Foreskin keratinocyte (primary cell): ENCODE measurements at places on chromosomes 2 and 18.

GRCh38 chr2:67039517-67040103 lies 357.5 kb upstream of the ETAA1 start:
- DNase-seq, result no peak

DNA sequence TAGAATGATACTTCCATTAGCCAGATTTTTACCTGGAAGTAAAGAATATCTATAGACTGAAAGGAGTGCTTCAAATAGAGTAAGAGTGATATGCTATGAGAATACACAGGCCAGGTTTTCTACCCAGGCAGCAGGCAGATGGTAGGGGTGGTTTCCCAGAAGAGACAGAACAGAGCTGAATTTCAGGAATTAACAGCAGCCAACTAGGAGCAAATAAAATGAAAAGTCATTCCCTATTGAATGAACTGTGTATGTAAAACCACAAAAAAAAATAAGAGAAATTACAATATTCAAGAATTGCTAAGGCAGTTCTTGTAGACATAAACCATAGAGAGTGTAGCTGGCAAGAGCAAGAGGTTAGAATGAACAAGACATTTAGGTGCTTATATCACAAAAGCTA lies 336.8 kb downstream of the KCNJ3 start:
- DNase-seq, result no peak

- DNase-seq, result no peak
Observed at GRCh38 chr2:47558116-47558767, 155.3 kb downstream of the MSH2 start.

- DNase-seq, result no peak
Observed at GRCh38 chr2:134782107-134782506, 56.3 kb upstream of the ACMSD start.

DNA sequence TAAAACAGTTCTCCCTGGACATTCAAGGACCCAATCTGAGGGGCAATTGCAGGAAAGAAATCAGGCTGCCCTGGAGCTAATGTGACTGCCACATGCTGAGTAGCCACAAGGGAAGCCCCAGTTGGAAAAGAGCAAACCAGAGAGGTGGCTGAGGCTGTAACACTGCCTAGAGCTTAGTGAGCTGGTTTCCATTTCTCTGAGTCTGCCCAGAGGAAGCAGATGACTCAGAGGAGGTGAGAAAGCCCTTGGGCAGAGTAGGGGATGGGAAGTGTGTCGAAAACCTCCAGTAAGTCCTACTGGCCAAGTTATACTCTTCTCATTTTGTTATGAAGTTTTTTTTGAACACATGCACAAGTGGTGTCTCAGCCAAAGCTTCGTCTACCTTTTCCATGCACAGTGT lies 753.0 kb downstream of the CNTNAP5 start:
- peak; percentile 3 for DNase-seq

DNA sequence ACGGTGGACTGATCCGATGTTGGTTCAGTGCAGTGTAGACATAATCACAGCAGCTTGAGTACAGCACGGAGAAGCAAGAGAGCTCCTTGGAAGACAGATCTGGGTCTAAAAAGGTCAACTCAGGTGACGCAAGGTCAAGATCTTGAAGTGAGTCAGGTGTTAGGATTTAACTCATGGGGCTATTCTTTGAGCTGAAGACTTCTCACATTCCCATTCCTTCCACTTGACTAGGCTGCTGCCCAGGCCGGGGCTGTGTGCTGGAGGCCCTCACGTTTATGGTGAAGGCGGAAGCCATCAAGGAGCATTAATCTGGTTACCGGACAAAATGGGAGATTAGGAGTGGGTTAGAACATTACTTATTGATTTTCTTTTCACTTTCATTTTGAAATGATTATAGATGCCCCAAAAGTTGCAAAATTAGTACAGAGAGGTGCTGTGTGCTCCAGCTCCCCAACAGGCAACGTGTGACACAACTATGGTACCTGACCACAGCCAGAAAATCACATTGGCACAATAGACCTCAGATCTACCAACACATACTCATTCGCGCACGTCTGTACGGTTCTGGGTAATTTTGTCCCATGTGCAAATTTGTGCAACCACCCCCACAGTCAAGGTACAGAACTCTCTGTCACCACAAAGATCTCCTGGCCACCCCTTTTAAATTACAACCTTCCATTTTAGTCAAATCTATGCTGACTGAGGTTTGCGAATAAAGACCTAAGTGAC lies 77.6 kb upstream of the SEC11C start:
- DNase-seq, result no peak
